ENCODE measurements at places on chromosomes 16 and 17.

DNA sequence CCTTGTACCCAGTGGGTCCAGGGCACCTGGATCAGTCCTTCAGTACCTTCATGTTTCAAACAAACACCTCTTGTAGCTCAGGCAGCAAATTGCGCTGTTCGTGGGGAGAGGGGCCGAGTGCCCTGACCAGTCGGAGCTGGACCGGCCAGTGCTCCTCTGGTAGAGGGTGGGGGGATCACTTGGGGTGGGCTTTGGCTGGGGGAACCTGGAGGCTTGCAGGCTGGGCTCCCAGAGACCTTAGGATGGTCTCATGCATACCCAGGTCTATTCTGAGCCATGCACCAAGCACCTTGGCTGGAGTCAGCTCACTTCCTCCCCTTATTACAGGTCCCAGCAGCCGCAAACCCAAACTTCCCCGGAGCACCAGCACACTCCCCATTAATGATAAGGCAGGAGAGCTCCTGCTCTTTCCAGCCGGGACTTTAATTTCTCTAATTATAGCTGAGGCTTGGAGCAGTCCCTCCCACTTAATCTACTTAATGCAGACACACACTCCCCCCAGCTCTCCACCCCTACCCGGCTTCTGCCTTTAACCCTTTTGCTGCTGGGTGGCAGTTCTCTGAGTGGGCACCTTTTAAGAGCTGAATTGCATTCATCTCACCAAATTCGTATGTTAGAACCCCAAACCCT, 26.3 kb upstream of the MGAT5B start:
- no peak for DNase-seq

GRCh38 chr16:21639493-21639892, 12.9 kb downstream of the IGSF6 start:
- DNase-seq, result no peak

DNA sequence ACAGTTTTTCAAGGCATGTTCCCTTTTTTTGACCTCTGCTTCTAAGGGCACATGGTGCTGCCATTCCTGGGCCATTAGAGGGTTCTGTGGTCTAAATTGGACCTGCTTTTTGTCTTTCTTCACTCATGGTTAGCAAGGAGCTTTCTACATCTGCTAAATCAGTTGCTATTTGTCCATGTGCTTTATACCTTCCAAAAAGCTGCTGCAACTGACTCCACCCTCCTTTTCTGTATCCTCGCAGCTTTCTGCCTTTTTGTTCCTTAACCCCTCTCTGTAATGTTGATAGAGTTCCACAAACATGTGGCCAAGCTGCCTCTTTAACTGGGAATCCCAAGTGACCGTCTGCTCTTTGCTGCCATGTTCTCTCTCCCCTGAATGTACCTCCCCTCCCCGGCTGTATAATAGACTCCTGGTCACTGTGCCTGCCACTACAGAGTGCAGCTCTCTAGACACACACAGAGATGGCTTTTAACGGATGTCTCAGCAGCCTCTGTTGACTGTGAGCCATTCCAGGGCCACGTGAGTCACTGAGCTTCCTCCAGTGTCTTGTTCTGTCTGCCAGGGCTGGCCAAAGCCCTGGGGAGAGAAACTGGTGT, 57.4 kb upstream of the TEKT3 start:
- peak; percentile 20 for DNase-seq

DNA sequence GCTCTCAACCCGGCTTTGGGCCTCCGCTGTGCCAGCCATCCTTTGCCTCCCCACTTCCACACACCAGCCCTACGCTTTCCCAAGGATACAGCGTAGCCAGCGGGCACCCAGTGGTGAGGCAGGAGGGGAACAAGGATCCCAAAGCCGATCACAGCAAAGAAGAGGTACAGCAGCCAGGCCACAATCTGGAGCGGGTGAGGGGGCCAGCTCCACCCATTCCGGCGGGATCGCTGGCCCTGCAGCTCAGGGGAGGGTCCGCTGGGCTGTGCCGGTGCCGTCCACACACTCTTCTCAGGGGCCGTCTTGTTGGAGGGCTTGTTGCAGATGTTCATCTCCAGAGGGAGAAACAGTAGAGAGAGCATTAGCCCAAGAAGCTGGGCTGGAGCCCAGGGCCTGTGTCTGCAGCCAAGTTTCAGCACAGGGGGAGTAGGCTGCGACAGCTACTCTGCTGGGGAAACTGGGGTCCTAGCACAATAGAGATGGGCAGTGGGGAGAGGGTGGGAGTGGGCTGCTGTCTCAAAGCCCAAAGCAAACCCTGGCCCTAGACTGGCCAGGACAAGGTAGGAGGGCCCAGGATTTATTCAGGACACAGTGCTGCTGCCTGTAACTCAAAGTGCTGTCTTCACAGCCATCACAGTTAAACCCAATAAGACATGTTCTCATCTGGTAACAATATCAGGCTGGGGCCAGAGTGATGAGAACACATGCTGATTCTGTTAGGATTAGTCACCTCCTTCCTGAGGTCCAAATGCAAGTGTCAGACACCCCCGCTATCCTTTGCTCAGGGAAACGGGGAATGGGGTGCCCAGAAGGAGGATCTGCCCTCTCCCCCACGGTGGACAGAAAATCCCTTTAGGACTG, 9.9 kb downstream of the ZDHHC1 start:
- peak; percentile 47 for DNase-seq

- DNase-seq, result no peak
These were observed 46.7 kb downstream of the RAB11FIP3 start for GRCh38 chr16:472199-472504.
